ENCODE measurements at places on chromosomes 11 and 22.

- no peak for DNase-seq
Measured at GRCh38 chr11:17233101-17233500, 25.3 kb upstream of the PIK3C2A start.

GRCh38 chr22:40258017-40258416 is 80.3 kb downstream of the TNRC6B start:
- DNase-seq, result no peak

DNA sequence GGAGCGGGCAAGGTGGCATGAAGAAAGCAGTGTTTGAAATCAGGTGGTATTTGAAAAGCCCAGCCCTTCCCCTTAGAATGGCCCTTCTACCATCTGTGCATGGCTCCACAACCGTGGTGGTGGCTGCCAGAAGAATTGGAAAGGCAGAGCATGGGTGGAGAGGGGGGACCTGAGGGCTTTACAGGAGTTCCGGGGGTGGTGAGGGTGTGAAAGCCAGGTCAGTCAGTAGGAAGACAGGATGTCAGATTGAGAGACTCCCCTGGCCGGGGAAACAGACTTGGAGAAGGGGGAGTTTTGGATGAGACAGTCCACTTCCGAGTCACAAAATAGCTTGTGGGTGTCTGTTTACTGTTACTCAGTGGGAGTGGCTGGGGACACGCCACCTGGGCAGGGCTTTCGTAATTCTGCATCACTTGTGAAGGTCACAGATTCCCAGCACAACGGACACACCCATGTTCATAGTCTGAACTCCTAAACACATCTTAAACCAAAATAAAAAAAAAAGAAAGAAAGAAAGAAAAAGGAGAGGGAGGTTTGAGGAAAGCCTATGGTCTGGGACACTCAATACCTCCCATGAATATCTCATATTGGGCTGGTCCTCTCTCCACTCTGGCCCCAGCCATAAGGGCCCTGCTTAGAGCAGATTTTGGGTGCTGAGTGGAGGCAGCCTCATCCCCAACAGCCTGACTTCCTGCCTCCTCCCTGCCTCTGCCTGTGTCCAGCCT is 24.4 kb upstream of the SMIM35 start:
- DNase-seq, result no peak

GRCh38 chr11:13134066-13134465 is 125.0 kb downstream of the RASSF10 start:
- DNase-seq, result no peak

- DNase-seq, result no peak
Measured at GRCh38 chr11:15852179-15852578, 504.2 kb downstream of the SOX6 start.

DNA sequence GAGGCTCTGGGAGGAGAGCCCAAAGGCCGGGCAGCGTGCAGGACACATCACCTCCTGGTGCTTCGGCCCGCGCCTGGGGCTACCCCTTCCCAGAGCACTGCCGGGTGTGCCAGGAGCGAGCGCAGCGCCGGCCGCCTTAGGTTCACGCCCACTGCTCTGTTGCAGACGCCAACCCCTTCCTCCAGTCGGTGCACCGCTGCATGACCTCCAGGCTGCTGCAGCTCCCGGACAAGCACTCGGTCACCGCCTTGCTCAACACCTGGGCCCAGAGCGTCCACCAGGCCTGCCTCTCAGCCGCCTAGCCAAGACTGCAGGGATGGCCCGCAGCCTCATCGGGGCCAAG is 79.0 kb downstream of the MED15 start:
- DNase-seq, result no peak

DNA sequence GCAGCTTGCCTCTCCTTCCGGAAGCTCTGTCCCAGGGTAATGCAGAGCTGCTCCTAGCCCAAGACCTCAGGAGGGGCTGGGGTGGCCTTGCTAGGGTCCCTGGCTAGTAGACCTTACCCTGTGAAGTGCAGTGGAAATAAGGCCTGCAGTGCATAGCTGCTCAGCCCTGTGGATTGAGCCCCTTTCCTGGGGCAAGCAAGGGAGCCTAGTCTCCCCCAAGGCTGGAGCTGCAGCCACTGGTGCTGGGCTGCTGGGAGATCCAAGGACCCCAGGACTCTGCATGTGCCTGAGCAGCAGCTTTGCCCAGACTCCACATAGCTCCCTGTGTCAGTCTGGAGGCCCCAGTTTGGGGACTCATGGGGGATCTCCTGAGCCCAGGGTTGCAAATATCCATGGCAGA is 57.9 kb downstream of the FANCF start:
- no peak for DNase-seq

DNA sequence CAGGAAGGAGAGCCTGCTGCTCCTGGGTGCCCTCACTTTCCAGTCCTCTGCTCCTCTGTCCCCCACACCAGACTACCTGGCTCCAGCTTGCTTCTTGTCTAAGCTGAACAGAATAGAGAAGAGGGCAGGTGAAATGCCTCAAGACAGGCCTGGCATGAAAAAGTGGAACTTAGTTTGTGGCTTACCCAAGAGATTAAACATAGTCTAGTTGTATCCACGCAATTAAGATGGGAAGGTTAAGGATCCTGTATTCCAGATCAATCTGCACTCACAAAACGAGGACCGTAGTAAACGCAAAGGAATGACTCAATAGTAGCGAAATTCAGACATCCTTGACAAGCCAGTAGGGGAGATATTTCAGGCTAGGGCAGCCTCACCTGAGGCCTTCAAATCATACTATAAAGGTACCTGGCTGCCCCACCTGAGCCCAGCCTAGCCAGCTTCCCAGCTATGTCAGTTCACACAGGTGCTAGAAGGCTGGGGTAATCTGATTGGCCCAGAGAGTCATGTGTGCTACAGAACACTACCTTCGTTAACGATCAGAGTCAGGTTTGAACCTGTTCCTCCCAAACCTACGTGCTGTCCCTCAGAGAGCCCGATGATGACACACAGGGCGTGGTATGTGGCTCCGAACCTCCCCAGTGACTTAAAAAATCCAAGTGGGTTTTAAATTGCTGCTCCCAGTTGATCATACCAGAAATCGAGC is 46.5 kb downstream of the AHNAK start:
- DNase-seq, result no peak

Data from stimulated activated CD8-positive, alpha-beta memory T cell treated with anti-CD3 and anti-CD28 coated beads, Interleukin-15, amount 100 ng/mL, for 24 hours (primary cell).